ENCODE measurements at places on chromosomes 4 and X. TPM values are rescaled to one million over a fixed set of nuclear protein-coding genes. Genes with fewer than 3 reads are reported as not detected.

PRAF2 gene
- polyA plus RNA-seq, result 122 TPM

BBS12 gene
- polyA plus RNA-seq, result 5.7 TPM

UGT2A3 gene
- polyA plus RNA-seq, result 0.21 TPM

GRCh38 chr4:14155803-14156202, 528.3 kb upstream of the BOD1L1 start:
- peak; percentile 54 for DNase-seq
- H3K27me3 ChIP-seq, result no peaks in the 10 kb centered on the region
- H3K36me3 ChIP-seq, result no peaks in the 10 kb centered on the region
- H3K4me1 ChIP-seq, result no peaks in the 10 kb centered on the region
- no peak overlapping the region for H3K4me3 ChIP-seq

- H3K36me3 ChIP-seq, result no peaks in the 10 kb centered on the region
- no peak for DNase-seq
- peaks cover 2% of the 10 kb centered on the region for H3K27me3 ChIP-seq
- H3K4me3 ChIP-seq, result no peak overlapping the region
- no peaks in the 10 kb centered on the region for H3K4me1 ChIP-seq
- no peak overlapping the region for H3K27ac ChIP-seq
Measured at GRCh38 chrX:114675365-114675764, 91.5 kb downstream of the HTR2C start.

GRCh38 chr4:151226004-151226932, 50.7 kb upstream of the PRSS48 start:
- peak; percentile 65 for DNase-seq
- peak overlapping the region; percentile 88 for H3K27ac ChIP-seq
- no peaks in the 10 kb centered on the region for H3K27me3 ChIP-seq
- H3K36me3 ChIP-seq, result no peaks in the 10 kb centered on the region
- peaks cover 3% of the 10 kb centered on the region for H3K4me1 ChIP-seq

GRCh38 chrX:129996120-129996519, 13.7 kb downstream of the BCORL1 start:
- no peak overlapping the region for H3K27ac ChIP-seq
- H3K27me3 ChIP-seq, result no peaks in the 10 kb centered on the region
- no peak overlapping the region for H3K4me3 ChIP-seq
- H3K4me1 ChIP-seq, result no peaks in the 10 kb centered on the region

PF4V1 gene
- not detected for polyA plus RNA-seq

NAA10 gene
- polyA plus RNA-seq, result 115 TPM

PITX2 gene
- polyA plus RNA-seq, result 2.6 TPM

TRIM2 gene
- polyA plus RNA-seq, result 126 TPM

GRCh38 chr4:29553846-29554245, 1166.3 kb upstream of the PCDH7 start:
- no peaks in the 10 kb centered on the region for H3K36me3 ChIP-seq
- H3K4me3 ChIP-seq, result no peak overlapping the region
- DNase-seq, result no peak

- H3K36me3 ChIP-seq, result no peaks in the 10 kb centered on the region
- no peaks in the 10 kb centered on the region for H3K4me1 ChIP-seq
- DNase-seq, result no peak
- no peak overlapping the region for H3K27ac ChIP-seq
- H3K27me3 ChIP-seq, result peaks cover 2% of the 10 kb centered on the region
- H3K4me3 ChIP-seq, result no peak overlapping the region
Measured at GRCh38 chrX:148865277-148866210, 365.1 kb downstream of the AFF2 start.

- no peaks in the 10 kb centered on the region for H3K4me1 ChIP-seq
- H3K4me3 ChIP-seq, result no peak overlapping the region
- H3K27ac ChIP-seq, result no peak overlapping the region
- peaks cover 6% of the 10 kb centered on the region for H3K36me3 ChIP-seq
- H3K27me3 ChIP-seq, result no peaks in the 10 kb centered on the region
Measured at GRCh38 chr4:2617955-2618354, 81.5 kb downstream of the FAM193A start.

DNA sequence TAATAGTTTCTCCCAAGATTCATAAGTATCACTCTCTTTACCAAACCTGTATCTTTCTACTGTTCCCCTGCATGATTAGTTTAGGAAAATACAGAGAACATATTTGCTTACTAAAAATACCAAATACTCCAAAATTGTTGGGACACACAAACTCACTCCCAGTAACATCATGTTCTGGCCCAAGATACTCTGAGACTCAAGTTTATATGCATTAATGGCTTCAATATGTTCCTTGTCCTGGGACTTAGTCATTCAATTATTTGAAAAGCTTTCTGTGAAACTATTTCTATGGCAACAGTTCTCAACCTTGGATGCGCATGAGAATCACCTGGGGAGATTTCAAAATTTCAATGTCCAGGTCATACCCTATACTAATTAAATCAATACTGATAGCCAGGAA, 138.9 kb upstream of the PTCHD1 start:
- H3K4me1 ChIP-seq, result no peaks in the 10 kb centered on the region
- H3K4me3 ChIP-seq, result no peak overlapping the region
- H3K36me3 ChIP-seq, result no peaks in the 10 kb centered on the region
- no peak overlapping the region for H3K27ac ChIP-seq

PCSK1N gene
- 566 TPM for polyA plus RNA-seq

ARMCX4 gene
- 29.8 TPM for polyA plus RNA-seq

DNA sequence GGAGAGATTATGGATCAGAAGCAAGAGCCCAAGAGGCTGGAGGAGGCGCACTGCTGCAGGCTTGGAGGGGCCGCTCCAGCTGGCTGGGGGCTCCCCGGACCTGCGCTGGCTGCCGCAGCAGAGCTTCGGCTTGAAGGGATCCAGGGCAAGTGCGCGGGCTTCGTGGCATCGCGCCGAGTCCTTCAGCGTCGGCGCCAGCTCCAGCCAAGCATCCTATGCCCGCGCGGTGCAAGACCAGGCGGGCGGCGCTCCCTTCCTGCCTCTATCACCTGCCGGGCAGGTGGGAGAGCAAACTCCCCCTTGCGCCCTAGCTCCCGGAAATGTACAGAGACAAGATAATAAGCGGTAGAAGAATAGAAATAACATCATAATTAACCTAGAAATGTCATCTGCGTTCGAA, 10.5 kb upstream of the UCP1 start:
- peak; percentile 49 for DNase-seq
